Ovary (tissue), 10 donors: ENCODE measurements at places on chromosomes 12 and 14. TPM values are rescaled to one million over a fixed set of nuclear protein-coding genes. Genes with fewer than 3 reads are reported as not detected.

DNA sequence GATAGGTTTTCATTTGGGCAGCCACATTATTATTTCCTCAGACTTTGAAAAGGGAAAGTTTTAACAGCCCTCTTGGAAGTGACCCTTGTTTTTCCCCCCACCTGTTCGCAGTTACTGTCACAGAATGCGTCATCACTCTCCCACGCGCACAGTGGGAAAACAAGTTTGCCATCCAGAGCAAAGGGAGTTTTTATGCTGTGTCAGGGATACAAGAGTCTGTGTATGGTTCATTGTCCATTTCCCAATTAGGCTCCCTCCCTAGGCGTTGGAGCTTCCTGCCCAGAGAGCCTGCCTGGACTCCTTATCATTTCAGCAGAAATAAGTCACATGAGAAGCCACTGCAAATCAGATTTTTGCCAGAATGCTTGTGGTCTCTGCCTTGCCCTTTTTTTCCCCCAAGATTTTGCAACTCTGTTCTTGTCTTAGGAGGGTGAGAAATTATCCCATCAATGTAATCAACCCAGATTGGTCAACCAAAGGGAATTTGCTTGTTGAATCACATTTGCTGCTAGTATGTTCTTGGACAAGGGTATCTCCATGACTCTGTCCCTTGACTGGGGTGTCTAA lies 104.1 kb downstream of the IGF1 start:
- no peaks in the 10 kb centered on the region for H3K27me3 ChIP-seq
- no peak overlapping the region for H3K4me3 ChIP-seq

Gene RAPGEF3
- total RNA-seq, result 50.4 TPM

GRCh38 chr12:53268630-53269562 lies 797 bp downstream of the ESPL1 start:
- no peak for DNase-seq
- H3K4me3 ChIP-seq, result peak overlapping the region; percentile 51
- no peaks in the 10 kb centered on the region for H3K27me3 ChIP-seq
- H3K4me1 ChIP-seq, result peaks cover 5% of the 10 kb centered on the region

GRCh38 chr14:76742966-76743365 lies 18.3 kb upstream of the VASH1 start:
- H3K4me3 ChIP-seq, result no peak overlapping the region
- H3K27me3 ChIP-seq, result no peaks in the 10 kb centered on the region
- H3K36me3 ChIP-seq, result no peaks in the 10 kb centered on the region
- H3K27ac ChIP-seq, result no peak overlapping the region

DNA sequence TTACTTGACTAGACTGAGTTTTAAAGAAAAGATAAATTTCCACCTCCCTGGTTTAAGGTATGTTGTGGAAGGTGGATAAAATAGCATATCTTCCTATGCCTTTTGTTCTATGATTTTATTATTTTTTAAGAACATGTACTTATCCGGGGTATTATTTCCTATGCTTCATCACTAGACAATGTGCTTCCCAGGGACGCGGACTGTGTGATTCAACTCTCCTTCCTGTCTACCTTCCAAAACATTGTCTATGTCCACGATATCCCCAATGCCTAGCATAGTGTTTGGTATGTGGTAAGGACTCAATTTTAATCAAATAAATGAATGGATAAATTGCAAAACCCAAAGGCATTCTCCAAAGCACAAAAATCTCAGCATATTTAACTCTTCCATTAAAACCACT lies 8.3 kb upstream of the CCND2 start:
- no peaks in the 10 kb centered on the region for H3K27me3 ChIP-seq
- no peak for DNase-seq
- H3K4me3 ChIP-seq, result no peak overlapping the region
- H3K4me1 ChIP-seq, result no peaks in the 10 kb centered on the region
- H3K36me3 ChIP-seq, result no peaks in the 10 kb centered on the region

Gene POTEM
- not detected for total RNA-seq

DNA sequence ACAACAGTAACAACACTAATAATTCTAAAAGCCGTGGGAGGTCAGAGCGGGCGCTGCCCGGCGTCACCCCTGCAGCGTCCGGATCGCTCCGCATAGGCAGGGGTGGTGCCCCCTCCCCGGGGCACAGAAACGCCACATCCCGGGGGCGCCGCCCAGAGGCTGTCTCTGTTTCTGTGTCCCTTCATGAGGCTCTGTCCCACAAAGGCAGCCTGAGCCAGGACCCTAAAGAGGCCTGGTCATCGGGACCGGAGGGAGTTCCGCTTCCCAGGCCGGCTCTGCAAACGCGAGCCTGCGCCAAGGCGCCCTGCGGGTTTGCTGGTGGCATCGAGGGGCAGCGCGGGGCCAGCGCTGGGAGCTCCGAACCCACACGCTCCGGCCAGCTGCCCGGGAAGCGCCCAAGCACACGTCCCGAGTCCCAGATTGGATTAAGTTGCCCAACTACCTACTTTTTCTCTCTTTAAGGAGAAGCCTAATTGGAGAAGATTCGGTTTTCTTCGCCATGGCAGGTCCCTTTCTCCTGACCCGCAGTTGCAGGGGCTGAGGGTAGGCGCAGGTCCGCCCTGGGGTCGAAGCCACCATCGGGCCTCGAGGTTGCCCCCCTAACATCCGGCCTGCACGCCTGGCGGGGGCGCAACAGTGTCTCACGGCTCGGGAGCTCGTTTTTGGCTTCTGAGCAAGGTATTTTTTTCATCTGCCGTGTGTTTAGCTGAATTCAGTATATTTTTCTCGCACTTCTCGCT lies 421.7 kb downstream of the VRK1 start:
- peaks cover 2% of the 10 kb centered on the region for H3K4me1 ChIP-seq
- no peak for DNase-seq
- H3K27me3 ChIP-seq, result no peaks in the 10 kb centered on the region

DNA sequence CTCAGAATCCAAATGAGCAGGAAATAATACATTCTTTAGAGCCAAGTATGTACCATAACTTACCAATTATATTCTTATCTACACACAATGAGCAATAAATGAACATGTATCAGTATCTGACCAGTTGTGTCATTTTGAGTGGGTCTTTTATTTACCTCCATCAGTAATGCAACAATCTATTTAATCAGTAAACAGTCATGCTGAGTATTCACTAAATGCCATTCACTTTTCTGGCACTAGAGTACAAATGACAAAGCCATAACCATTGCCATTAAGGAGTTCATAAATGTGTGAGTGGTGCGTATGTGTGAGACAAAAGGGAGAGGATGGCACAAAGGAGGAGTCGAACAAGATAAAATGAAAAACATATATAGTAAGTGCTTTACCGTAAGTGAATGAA lies 1.5 kb upstream of the STRAP start:
- no peak for DNase-seq
- H3K27ac ChIP-seq, result peak overlapping the region; percentile 95
- H3K27me3 ChIP-seq, result no peaks in the 10 kb centered on the region
- no peaks in the 10 kb centered on the region for H3K4me1 ChIP-seq
- no peaks in the 10 kb centered on the region for H3K36me3 ChIP-seq

GRCh38 chr12:79927772-79928474 lies 7.0 kb downstream of the PPP1R12A start:
- no peak for DNase-seq
- H3K27ac ChIP-seq, result no peak overlapping the region
- no peak overlapping the region for H3K4me3 ChIP-seq
- no peaks in the 10 kb centered on the region for H3K36me3 ChIP-seq

Gene SPIC
- not detected for total RNA-seq

DNA sequence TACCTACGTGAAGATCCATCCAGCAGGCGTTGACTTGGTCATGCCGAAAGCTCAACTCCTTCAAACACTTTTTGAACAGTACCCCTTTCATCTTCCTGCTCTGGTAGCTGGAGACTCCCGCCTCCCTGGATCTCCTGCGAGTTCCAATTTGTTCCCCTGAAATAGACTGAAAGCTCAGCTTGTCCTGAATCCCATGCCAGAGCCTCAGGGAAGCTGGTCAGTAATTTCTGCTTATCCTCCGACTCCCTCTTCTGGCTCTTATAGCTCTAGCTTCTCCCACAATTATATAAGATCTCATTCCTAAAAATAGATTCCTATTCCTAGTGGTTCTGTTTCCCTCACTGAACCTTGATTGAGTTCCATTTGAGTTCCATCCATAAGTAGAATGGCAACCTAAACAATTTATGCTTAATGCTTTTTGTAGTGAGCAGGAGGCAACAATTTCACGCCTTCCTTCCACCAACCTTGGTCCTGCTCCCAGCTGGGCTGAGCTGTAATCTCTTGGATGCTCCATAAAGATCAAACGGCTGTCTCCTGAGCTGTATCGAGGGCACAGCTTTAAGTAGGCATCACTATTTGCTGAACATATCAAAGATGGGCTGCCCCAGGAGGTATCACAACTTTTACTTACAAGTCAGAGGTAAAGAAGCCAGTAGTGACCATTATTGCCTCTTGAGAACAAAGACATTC lies 8.0 kb upstream of the TMEM132C start:
- no peak overlapping the region for H3K27ac ChIP-seq
- no peak overlapping the region for H3K4me3 ChIP-seq
- no peaks in the 10 kb centered on the region for H3K27me3 ChIP-seq
- DNase-seq, result no peak
- no peaks in the 10 kb centered on the region for H3K36me3 ChIP-seq

- H3K27ac ChIP-seq, result no peak overlapping the region
- no peak for DNase-seq
- H3K4me1 ChIP-seq, result peaks cover 3% of the 10 kb centered on the region
- no peak overlapping the region for H3K4me3 ChIP-seq
Measured at GRCh38 chr12:81196595-81196994, 118.7 kb downstream of the ACSS3 start.

DNA sequence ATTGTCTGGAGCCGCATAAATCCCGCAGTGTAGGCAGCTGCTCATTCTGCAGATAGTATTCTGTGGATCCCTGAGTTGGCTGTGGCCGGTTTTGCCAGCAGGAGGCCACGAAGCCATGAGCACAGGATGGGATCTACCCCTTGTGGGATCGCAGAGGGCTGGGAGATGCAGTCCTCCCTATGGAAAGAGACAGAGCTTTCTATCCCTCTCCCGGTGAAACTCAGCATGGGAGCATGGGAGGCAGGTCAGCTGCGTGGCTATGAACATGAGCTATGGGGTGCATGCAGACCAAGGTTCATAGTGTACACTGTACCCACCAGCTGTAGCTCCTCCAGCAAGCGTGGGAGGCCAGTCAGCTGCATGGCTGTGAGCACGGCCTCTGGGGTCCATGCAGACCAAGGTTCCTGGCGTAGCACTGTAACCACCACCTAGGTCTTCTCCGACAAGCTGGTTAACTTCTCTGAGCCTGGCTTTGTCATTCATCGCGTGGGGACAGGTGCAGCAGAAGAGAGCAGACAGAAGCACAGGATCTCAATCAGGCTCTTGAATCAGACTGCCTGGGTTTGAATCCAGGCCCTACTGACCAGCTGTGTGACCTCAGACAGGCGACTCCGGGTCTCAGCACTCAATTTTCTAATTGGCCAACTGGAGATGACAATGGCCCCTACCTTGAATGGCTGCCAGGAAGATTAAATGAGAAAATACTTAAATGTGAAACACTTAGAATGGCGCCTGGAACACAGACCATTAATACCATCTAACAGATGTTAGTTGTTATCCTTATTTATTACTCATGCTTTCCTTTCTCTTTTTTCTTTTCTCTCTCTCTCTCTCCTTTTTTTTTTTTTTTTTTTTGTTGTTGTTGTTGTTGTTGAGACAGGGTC lies 6.0 kb downstream of the BDKRB1 start:
- no peaks in the 10 kb centered on the region for H3K36me3 ChIP-seq
- no peaks in the 10 kb centered on the region for H3K27me3 ChIP-seq
- no peak for DNase-seq
- H3K4me3 ChIP-seq, result no peak overlapping the region

GRCh38 chr12:91127751-91128150 lies 16.5 kb upstream of the LUM start:
- no peak overlapping the region for H3K27ac ChIP-seq
- H3K27me3 ChIP-seq, result no peaks in the 10 kb centered on the region
- H3K36me3 ChIP-seq, result no peaks in the 10 kb centered on the region
- no peak overlapping the region for H3K4me3 ChIP-seq
- no peaks in the 10 kb centered on the region for H3K4me1 ChIP-seq

Gene DAO
- not detected for total RNA-seq

DNA sequence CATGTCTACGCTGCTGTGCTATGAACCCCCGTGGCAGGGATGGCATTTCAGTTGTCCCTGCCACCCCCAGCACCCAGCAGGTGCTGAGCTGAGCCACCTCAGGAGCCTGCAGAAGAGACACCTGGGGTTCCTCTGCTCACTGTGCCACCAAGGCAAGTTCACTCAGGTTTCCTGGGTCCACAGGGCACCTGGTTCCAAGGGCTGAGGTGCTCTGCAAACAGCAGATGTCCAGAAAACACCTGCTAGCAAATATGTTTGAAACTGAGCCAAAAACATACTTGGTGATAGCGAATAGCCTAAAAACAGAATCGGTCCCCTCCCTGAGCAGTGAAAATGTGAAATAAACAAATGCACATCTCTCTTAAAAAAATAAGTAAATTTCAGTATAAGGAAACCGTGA lies 35.6 kb upstream of the GPR68 start:
- H3K27me3 ChIP-seq, result no peaks in the 10 kb centered on the region
- no peak overlapping the region for H3K27ac ChIP-seq
- DNase-seq, result no peak

DNA sequence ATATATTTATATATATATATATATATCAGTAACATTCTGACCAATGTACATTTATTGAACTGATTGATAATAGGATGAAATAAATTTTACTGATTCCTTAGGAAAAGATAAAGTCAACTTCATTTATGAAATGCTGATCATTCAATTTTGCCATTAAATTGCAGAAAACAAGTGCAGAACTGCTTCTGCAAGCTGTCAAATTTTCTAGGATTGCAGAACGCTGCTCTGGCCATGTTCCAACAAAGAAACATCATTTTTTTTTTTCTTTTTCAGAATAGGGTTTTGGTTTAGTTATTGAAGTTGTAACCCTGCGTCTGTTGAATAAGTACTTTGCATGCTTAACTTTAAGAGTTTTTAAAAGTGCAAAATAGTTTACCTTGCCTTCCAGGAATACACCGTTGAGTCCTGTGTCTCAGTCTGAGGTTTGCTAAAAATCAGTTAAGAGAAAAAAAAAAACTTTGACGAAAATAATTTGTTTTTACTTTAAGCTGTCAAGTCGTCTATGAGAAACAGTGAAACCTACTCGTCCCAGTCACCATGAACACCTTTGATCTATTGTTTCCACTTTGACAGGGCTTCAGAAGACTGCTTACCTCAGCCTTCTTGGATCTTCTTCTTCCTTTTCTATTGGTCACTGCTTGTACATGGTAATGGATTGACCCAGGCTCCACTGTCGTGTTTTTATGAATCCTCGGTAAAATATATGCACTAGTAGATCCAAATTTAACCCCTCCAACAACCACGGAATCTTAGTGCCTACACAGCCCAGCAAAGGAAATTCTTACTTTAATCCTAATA lies at the start of gene KERA:
KERA (minus strand) TSS at position 657 of the 798 bp plus-strand sequence. CDS start 1,743 bp downstream, outside the sequence.
- no peak for DNase-seq
- no peak within 1 kb of the TSS for H3K4me3 ChIP-seq
- no peak within 1 kb of the TSS for H3K27ac ChIP-seq
- peaks cover 5% of the 10 kb centered on the region for H3K4me1 ChIP-seq
- H3K27me3 ChIP-seq, result no peaks in the 10 kb centered on the region

- H3K36me3 ChIP-seq, result no peaks in the 10 kb centered on the region
- H3K4me1 ChIP-seq, result no peaks in the 10 kb centered on the region
- H3K27me3 ChIP-seq, result no peaks in the 10 kb centered on the region
- no peak overlapping the region for H3K4me3 ChIP-seq
- peak; percentile 17 for DNase-seq
- H3K27ac ChIP-seq, result no peak overlapping the region
Measured at GRCh38 chr14:100872259-100873095, 31.0 kb downstream of the RTL1 start.

Gene FAM222A
- 22.0 TPM for total RNA-seq

- no peaks in the 10 kb centered on the region for H3K4me1 ChIP-seq
- no peak overlapping the region for H3K4me3 ChIP-seq
- no peak overlapping the region for H3K27ac ChIP-seq
- H3K36me3 ChIP-seq, result no peaks in the 10 kb centered on the region
Measured at GRCh38 chr14:90846511-90846910, 30.3 kb upstream of the TTC7B start.
